ENCODE measurements at places on chromosomes 1 and 21.

- DNase-seq = no peak
These were observed 110.0 kb upstream of the GUCA2B start for GRCh38 chr1:42043182-42043581.

DNA sequence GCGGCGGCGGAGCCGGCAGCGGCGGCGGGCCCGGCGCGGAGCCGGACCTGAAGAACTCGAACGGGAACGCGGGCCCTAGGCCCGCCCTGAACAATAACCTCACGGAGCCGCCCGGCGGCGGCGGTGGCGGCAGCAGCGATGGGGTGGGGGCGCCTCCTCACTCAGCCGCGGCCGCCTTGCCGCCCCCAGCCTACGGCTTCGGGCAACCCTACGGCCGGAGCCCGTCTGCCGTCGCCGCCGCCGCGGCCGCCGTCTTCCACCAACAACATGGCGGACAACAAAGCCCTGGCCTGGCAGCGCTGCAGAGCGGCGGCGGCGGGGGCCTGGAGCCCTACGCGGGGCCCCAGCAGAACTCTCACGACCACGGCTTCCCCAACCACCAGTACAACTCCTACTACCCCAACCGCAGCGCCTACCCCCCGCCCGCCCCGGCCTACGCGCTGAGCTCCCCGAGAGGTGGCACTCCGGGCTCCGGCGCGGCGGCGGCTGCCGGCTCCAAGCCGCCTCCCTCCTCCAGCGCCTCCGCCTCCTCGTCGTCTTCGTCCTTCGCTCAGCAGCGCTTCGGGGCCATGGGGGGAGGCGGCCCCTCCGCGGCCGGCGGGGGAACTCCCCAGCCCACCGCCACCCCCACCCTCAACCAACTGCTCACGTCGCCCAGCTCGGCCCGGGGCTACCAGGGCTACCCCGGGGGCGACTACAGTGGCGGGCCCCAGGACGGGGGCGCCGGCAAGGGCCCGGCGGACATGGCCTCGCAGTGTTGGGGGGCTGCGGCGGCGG lies 1.0 kb downstream of the ARID1A start:
- no peak for DNase-seq

DNA sequence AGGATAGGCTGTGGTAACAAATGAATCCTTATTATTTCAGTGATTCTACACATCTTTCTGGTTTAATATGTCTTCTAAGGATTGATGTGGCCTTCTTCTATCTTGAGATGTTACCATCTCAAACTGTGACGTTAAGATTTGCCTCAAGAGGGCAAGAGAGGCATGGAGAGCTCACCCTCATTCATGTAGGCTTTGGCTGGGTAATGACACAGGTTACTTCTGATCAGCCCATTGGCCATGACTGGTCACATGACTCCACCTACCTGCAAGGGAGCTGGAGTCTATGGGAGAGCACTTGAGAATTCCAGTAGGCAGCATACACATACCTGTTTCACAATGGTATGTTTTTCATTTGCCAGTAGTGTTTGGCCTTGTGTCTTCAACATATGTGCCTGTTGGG lies 30.0 kb downstream of the CACHD1 start:
- DNase-seq = no peak

DNA sequence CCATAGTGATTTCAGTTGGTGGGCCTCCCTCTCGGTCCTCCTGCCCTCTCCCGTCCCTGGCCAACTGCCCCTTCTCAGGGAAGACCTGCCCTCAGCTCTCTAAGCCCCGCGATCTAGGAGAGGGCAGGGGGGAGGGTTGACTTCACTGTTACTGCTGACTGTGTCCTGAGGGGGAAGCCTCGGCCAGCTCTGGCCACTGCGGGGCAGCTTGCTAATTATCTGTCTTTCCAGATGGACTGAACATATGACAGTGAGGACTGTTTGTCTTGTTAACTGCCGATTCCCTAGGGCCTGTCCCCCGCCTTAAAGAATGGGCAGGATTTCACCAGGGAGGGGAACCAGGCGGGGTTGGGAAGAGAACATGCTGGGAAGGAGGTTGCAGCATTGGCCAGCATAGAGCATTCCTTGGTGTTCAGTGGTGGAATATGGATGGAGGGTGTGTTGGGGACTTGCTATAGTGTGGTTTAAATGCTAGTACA lies 22.9 kb downstream of the NIPAL3 start:
- DNase-seq = no peak

DNA sequence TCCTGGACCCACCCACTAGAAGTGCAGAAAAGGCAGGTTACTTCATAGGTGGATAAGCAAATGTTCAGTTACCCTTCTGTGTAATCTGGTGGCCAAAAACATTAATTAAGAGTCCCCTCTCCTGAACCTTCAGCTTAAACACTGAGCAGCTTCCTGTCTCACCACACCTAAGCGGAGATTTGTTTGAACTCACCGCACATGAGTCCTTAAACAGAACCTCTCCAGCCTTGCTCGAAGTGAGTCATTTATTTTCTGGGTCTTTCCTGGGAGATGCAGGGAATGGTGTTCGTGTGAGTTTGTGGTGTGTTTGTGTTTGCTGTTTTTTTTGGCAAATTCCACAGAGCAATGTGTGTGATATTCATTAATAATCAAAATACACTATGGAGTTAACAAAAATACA lies 7.6 kb upstream of the FNBP1L start:
- no peak for DNase-seq
